ENCODE measurements at places on chromosomes 16 and 17.

- H3K27me3 ChIP-seq: no peaks in the 10 kb centered on the region
- no peaks in the 10 kb centered on the region for H3K36me3 ChIP-seq
- DNase-seq: no peak
- no peaks in the 10 kb centered on the region for H3K4me1 ChIP-seq
- no peak overlapping the region for H3K4me3 ChIP-seq
These were observed 412.0 kb downstream of the HAPSTR1 start for GRCh38 chr16:9503251-9503984.

DNA sequence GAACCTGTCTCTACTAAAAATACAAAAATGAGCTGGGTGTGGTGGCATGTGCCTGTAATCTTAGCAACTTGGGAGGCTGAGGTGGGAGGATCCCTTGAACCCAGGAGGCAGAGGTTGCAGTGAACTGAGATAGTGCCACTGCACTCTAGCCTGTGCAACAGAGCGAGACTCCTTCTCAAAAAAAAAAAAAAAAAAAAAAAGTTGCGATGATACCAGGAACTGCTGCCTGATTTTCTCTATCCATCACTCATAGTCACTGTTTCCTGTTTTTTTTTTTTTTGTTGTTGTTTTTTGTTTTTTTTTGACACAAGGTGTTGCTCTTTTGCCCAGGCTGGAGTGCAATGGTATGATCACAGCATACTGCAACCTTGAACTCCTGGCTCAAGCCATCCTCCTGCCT lies 59.2 kb downstream of the ABCC1 start:
- H3K4me3 ChIP-seq: no peak overlapping the region
- no peak overlapping the region for H3K27ac ChIP-seq
- DNase-seq: no peak

- peaks cover 10% of the 10 kb centered on the region for H3K4me1 ChIP-seq
- H3K36me3 ChIP-seq: no peaks in the 10 kb centered on the region
- peak overlapping the region; percentile 4 for H3K4me3 ChIP-seq
- DNase-seq: no peak
- H3K27me3 ChIP-seq: peaks cover 43% of the 10 kb centered on the region
- no peak overlapping the region for H3K27ac ChIP-seq
These were observed 996 bp upstream of the CPNE2 start for GRCh38 chr16:57091200-57091974.

DNA sequence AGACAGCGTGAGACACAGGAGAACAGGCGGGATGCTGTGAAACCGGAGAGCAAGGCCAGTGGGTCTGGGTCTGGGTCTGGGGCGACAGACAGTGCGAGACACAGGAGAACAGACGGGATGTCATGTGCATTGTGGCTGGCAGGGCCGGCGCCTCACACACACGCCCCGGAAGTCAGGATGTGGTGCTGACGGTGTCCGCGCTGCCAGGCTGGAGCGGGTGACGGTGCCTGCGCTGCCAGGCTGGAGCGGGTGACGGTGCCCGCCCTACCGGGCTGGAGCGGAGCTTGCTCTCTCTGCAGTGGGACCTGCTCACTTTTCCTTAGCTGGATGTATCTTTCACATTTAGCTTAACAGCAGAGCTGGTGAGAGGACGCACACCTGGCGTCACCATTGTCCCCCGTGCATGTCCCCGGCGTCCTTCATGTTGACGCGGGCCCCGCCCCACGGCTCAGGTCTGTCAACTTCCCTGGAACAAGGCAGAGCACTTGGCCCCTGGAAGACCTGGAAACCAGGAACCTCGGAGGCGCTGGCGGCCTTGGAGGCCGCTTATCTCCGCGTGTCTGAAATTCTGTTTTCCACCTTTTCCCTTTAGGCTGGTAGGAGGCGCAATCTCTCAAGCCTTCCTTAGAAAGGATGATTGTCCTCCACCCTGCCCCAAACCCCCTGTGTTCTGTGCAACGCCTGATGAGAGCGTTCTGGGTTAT lies 43.0 kb upstream of the ZNF750 start:
- no peaks in the 10 kb centered on the region for H3K27me3 ChIP-seq
- peaks cover 81% of the 10 kb centered on the region for H3K4me1 ChIP-seq
- peak overlapping the region; percentile 71 for H3K4me3 ChIP-seq
- H3K36me3 ChIP-seq: peaks cover 21% of the 10 kb centered on the region
- DNase-seq: peak; percentile 89

DNA sequence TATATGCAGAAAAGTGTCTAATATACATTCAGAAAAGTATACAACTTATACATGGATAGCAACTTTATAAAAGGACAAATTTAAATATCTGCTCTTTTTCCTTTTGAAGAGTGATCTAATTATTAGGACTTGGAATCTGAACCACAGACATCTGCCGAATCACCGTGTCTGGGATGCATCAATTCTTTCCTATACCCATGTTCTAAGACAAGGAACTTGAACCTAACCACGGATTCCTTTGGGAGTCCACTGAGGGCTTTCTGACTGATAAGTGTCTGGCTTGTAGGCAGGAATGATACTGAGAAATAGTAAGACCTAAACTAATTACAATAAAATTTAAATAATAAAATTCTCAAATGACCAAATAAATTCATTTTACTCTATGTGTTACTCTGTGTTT lies 54.2 kb downstream of the NDEL1 start:
- no peak overlapping the region for H3K4me3 ChIP-seq
- no peaks in the 10 kb centered on the region for H3K4me1 ChIP-seq
- H3K27me3 ChIP-seq: no peaks in the 10 kb centered on the region
- DNase-seq: no peak
- H3K27ac ChIP-seq: no peak overlapping the region

Data from activated CD8-positive, alpha-beta memory T cell treated with anti-CD3 and anti-CD28 coated beads, Interleukin-2, amount 10 ng/mL, durations not matched to agents 7 days and 5 days (primary cell).